ENCODE measurements at places on chromosomes 16 and 17.

DNA sequence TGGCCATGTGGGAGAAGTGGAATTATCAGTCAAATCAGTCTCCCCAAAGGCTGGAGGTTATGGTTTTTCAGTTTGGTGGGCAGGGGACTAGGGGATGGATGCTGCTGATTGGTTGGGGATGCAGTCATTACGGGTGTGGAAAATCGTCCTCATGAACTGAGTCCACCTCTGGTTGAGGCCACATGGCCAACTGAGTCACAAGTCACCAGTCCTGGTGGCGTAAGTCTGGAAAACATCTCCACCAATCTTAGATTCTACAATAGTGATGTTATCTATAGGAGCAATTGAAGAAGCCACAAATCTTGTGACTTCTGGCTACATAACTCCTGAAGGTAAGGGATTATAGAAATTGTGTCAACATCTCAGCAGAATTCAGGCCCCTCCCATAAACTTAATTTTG is 5.2 kb upstream of the RNF135 start:
- DNase-seq, result no peak

DNA sequence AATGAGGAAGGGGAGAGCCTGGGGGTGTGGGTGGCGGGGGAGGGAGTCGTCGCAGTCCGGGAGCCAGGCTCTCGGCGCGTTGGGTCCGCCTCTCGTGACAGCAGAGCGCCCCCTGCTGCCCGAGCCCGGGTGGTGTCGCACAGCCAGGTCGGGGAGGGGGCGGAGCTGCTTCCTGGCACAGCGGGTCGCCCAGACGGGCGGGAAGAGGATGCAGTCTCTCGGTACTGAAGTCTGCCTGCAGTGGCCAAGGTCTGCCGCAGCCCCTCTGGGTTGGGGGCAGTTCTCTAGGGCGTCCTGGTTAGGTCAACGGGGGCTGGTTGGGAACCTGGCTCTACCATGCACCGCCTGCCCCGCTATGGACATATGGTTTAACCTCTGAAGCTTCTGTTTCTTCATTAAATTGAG is 38.2 kb upstream of the CCDC182 start:
- peak; percentile 56 for DNase-seq

DNA sequence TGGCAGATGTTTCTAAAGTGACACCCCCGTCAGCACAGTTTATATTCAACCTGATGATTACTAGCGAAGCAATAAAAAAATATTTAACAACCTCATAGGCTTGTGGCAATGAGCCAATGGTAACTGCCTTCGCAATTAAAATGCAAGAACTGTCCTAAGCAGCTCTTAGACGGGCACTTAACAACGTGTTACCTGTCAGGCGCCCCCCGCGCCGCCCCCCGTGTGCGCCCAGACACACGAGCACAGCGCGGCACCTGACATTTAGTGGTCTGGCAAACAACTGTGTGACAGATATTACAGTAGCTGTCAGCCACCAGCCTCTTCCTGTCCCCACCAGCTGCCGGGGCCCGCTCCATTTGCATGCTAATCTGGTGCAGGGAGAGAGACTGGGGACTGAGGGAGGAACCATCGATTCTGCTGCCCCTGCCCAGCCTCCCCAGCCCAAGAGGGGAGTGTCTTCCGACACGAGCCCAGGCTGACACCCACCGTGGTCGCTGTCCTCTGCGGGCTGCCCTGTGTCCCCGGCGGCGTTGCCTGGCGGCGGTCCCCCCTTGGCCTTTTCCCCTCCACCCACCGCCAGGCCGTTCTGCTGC is 12.7 kb downstream of the NDUFAF8 start:
- DNase-seq, result no peak

DNA sequence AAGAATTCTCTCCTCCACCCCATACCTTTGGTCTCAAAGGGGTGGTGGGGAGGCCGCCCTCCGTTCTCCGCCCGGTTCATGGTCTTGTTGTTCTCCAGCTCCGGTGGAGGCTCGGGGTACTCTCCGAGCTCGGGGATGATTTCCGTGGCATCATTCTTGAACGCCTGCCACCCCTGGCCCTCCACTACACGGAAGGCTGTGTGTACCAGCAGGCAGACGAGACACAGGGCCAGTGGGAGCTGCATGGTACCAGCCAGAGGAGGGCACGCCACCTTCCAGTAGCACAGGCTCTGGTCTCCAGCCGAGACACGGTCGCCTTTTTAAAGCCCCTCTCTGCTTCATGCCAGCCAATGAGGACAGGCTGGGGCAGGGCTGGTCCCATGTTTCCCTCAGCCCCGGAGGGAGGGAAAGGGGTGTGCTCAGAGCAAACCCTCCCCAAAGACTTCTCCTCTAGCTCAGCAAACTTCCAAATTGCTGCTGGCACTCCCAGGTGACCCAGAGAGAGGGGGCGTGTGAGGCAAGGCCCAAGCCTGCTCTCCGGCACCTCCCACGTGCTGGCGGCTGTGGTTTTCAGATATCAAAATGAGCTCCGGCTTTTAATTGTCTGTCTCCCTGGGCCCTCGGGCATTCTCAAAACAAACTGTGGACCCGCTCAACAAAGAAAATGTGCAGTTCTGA is at the start of gene SOST:
Gene SOST (minus strand): TSS at position 295 of the 678 bp plus-strand sequence. CDS start 50 bp downstream, at position 245.
- DNase-seq, result no peak

DNA sequence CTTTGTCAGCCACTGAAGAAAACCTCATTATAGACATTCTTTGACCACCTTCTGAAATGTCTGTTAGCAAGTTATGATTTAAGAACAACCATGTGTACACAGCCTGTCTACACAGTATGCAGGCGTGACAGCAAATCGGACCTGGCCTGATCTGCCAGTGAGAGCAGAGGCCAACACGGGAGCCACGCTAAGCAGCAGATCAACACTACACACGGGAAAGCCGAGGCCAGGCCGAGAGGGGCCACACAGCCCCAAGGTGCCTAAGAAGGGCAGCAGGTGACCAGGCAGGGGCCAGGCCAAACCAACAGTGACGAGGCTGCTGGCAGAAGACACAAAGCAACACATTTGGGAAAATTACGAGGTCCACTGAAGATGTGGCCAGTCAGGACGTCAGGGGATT is 16.3 kb upstream of the FAAP100 start:
- no peak for DNase-seq

GRCh38 chr16:57873218-57873617 is 70.9 kb upstream of the KIFC3 start:
- DNase-seq, result no peak

Data from activated CD4-positive, alpha-beta T cell treated with anti-CD3 and anti-CD28 coated beads for 1 hour (primary cell).